ENCODE measurements at places on chromosomes 11 and 22.

DNA sequence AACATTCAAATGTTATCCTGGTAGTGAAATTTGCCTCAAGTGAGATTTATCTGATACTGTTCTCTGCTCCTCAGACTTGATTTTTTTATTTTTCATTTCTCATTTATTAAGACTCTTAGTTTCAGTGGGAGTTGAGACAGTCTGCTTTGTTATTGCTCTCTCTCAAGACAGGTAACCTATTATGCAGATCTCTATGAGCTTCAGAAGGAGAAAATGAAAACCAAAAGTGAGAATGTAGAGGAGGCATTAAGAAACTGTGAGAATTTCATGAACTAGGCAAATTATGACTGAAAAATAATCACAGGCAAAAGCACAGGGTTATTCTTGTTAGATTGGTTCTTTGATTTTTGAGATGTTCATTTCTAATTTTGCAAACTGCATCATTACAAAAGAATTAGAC lies 290.0 kb upstream of the CHORDC1 start:
- DNase-seq, result no peak

- no peak for DNase-seq
These were observed 418.6 kb downstream of the FAM181B start for GRCh38 chr11:82315093-82315492.

DNA sequence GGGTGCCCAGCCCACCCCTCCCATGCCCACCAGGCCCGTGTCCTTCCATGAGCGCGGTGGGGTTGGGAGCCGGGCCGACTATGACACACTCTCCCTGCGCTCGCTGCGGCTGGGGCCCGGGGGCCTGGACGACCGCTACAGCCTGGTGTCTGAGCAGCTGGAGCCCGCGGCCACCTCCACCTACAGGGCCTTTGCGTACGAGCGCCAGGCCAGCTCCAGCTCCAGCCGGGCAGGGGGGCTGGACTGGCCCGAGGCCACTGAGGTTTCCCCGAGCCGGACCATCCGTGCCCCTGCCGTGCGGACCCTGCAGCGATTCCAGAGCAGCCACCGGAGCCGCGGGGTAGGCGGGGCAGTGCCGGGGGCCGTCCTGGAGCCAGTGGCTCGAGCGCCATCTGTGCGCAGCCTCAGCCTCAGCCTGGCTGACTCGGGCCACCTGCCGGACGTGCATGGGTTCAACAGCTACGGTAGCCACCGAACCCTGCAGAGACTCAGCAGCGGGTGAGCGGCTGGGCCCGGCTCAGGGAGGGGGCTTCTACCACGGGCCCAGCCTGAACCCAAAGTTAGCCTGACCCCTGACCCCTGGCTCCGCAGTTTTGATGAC lies 3.0 kb downstream of the PKP3 start:
- peak; percentile 92 for DNase-seq

DNA sequence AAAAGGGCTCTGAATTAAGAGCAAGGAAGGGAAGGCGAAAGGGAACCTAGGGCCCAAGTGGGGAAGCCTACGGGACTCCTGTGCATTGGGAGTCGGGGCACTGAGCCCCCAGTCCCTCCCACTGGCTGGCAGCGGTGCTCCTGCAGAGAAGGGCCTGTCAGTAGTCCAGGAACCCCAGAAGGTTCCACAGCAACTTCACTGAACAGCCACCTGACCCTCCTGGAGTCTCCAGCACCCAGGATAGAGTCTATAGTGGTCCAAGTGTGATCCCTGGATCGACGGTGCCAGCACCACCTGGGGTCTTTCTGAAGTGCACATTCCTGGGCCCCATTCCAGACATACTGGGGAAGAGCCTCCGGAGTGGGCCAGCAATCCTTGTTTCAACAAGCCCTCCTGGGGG lies 100.0 kb upstream of the B3GAT1 start:
- DNase-seq, result no peak

DNA sequence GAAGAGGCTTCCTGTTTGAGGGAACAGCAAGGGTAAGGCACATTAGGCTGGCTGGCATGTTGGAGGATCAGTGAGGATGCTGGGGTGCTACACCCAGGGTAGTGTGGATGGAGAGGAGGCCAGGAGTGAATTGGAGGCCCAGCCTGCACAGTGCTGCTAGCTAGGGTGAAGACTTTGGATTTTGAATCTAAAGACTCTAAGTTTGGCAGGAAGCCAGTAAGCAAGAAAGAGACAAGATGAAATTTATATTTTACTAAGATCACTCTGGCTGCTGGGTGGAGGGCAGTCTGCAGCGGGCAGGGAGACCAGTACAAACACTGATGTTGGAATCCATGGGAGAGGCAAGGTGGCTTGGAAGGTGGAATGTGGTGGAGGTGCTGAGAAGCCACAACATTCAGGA lies 43.6 kb downstream of the TSPAN18 start:
- DNase-seq, result no peak

DNA sequence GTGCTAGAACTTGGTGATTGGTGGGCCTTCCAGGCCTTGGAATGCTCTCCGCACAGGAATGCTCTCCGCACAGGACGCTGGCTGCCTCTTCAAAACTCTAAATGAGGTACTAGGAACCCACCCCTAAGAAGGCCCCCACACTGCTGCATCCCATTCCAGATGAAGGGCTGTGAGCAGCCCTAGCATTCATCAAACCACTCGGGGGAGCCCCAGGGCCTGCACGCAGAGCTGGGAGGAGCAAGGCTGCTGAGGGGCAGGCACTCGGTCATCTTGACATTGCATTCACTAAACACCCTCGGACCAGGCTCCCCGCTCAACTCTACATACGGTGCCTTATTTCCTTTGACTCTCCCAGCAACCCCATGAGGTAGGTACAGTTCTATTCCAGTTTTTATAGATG lies 49.2 kb upstream of the EMID1 start:
- DNase-seq, result no peak

DNA sequence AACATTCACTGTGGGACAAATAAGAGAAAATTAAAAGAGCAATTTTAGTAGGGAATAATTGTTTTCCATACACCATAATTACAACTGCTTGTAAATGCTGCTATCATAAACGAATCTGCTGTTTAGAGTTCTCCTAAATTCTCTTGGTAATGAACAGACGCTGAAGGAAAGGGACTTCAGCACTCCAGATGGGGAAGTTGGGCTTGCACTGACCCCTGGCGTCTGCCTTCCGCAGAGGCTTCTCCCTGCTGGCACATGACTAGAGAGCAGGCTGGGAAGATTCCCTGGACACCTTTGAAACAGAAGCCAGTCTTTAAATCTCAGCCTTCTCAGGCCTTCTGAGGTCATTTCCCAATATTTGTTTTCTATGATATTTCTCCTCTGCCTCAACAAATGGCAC lies 84.1 kb downstream of the NXPE2 start:
- no peak for DNase-seq

GRCh38 chr22:43155789-43156188 lies 4.4 kb downstream of the TSPO start:
- DNase-seq, result no peak

GRCh38 chr22:40753114-40753513 lies 66.0 kb downstream of the SLC25A17 start:
- no peak for DNase-seq

- DNase-seq, result no peak
These were observed 38.3 kb downstream of the TBX1 start for GRCh38 chr22:19798891-19799293.

- no peak for DNase-seq
These were observed 38.7 kb downstream of the BUD13 start for GRCh38 chr11:116733969-116734508.

- DNase-seq, result no peak
These were observed 1083.6 kb downstream of the DLG2 start for GRCh38 chr11:84543367-84544159.

DNA sequence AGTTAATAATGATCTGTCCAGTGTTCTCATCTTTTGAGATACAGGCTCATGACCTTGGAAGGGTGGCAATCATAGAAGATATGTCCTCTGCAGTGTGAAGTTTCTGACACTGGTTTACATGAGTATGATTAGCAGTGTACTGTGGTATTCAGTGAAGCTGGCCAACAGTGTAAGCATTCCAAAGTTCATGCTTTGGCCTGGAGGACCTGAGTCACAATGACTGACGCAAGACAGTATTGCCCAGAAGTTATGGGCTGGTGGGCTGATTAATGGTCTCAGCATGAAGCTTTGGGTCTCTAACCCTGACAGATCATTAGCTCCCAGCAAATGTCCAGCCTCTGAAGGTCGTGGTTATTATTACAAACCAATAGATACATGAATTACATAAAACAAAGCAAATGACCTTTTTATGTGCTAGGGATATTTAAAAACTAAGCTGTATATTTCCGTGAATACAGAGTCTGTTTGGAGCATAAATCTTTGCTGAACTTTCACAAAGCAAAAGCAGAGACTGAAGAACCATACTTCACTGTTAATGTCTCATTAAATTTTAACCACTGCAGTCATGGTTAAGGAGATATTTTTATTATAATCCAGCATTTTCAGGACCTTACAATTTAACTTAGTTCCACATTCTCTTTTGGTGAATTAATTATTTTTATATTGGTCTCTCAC lies 28.3 kb upstream of the USP47 start:
- no peak for DNase-seq

DNA sequence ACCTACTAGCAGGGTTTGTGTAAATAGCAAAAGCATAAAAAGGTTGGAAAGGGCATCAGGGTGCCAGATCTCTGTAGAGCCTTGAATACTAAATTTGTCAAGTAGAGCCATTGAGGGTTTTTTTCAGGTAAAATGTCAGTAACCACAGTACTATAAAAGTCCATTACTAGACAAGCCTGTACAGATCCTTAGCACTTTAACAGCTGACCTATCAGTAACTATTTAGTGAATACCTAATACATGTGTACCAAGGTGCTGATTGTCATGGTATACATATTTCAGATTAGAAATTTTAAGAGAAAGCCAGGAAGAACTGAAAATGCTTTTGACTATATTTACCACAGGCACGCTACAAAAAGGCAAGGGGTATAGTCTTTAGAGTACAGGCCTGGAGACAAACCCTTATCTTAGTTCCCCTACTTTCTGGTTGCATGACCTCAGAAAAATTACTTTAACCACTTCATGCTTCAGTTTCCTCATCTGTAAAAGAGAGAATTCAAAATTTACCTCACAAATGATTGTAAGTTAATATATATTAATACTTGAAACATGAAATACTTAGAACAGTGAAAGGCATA lies 57.9 kb downstream of the RAB38 start:
- no peak for DNase-seq

DNA sequence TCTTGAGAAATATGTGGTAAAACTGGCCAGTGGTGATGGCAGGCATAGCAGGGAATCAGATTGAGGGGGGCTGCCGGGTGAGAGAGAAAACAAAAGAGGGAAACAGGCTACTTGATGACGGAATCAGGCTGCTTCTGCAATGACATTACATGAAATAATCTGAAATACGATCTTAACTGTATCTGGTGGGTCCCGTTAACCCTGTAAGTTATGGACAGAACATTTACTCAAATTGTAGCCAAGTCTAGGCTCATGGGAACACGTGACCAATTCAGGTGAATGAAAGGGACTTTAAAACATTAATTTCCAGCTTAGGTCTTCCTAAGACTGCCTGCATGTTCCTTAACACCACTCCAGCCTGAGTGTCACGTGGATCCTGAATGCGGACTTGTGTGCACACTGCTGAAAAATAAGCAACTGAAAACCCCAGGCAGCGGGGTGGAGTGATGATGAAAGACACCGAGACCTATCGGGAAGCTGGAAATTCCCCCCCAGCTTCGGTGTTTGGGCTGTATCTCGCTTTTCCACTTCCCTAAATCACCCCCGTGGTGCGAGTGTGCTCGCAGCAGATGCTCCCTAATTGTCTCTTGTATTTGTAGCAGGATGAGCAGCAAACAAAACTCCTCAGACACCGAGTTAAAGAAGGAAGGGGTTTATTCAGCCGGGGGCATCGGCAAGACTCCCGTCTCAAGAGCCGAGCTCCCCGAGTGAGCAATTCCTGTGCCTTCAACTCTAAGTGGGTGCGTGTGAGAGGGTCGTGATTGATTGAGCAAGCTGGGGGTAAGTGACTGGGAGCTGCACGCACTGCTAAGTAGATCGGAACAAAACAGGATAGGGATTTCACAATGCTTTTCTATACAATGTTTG lies 145.0 kb upstream of the GRK3 start:
- no peak for DNase-seq

- DNase-seq, result no peak
These were observed 1166.6 kb downstream of the TBC1D22A start for GRCh38 chr22:47929073-47929472.

DNA sequence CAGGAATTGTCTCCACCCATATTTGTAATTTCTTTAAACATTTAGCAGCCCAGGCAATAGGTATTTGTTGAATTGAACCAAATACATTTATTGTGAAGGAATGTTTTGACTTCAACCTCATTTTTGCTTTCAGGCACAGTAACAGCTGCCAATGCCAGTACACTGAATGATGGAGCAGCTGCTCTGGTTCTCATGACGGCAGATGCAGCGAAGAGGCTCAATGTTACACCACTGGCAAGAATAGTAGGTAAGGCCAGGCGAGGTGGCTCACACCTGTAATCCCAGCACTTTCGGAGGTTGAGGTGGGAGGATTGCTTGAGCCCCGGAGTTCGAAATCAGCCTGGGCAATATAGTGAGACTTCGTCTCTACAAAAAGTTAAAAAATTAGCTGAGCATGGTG lies 20.9 kb downstream of the ACAT1 start:
- no peak for DNase-seq

GRCh38 chr11:101862391-101863233 lies 52.2 kb upstream of the CEP126 start:
- no peak for DNase-seq

DNA sequence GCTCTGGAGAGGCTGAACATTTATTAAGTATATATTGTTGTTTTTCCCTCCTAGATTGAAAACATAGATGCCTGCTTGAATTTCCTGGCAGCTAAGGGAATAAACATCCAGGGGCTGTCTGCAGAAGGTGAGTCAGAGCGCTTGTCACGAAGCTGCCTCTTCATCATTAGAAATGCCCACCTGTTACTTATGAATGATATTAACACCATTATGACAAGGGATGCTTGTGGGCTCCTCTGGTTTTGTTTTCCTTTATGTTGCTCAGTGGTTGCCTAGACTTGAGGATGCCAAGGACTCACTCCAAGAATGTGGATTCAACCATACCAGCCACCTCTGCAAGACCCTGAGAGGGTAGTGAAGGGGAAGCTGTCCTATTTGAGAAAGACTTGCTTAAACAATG lies 156.2 kb downstream of the NAV2 start:
- DNase-seq, result no peak

GRCh38 chr11:45106440-45106839 lies 40.0 kb upstream of the PRDM11 start:
- DNase-seq, result peak; percentile 5

Measured in GM13976 (cell line).